Suprapubic skin (tissue), 4 donors: ENCODE measurements at places on chromosomes 11 and 22.

- no peak for DNase-seq
Measured at GRCh38 chr11:66126064-66126463, 56.0 kb downstream of the PACS1 start.

GRCh38 chr11:130156108-130157022, 3.2 kb upstream of the ST14 start:
- DNase-seq = no peak

DNA sequence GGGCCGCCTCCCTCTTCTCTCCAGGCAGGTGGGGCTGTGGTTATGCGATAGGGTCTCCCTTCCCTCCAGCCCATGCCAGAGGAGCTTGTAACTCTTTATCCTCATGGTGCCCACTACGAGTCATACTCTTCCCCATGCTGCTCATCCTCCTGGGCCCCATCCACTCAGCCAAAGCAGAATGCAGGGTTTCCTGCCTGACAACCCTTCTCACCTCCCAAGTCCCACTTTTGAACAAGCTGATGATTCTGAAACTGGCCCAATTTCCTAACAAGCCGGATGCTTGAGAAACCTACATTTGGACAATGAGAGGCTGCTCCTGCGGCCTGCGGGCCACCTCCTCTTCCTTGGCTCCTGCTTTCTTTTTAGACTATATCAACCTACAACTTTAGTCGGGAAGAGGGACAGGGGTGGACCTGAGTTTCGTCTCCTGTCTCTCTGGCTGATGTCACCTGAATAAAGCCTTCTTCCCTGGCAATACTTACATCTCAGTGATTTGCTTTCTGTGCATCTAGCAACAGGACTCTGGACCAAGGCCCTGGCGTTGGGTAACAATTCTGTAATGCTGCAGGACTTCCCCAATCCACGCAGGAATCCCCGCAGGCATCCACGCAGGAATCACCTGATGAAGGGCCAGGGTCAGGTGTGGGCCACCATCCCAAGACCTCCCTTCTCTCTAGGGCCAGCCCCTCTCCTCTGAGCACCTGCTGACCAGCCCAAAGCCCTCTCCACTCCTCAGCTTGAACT, 1.5 kb upstream of the NDUFS8 start:
- DNase-seq = no peak

DNA sequence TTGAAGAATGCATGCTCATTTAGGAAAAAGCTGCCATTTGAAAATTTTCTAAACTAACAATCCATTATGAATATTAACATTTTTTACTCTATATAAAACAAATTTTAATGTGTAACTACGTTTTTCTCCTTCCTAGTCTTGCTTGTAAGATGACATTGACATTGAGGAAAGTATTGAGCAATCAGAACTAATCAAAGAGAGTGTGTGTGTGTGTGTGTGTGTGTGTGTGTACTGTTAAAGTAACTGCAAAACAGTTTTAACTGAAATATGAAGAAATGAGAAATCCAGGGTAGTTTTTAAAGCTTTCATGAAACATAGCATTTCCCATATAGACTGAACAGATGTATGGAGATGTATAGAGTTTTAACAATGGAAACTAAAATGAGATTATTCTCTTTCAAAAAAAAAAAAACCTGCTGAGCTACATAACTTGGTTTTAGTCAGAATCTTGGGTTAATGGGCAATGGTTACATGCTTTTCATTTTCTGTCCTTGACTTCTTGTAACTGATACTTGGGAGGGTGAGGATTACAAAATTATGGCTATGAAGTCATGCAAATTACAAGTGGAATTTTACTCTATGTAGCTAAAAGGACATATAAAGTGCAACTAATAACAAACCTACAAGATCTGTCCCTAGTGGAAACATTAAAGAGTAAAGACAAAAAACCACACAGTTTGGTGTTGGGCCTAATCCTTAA, 2.0 kb downstream of the PDGFD start:
- no peak for DNase-seq

DNA sequence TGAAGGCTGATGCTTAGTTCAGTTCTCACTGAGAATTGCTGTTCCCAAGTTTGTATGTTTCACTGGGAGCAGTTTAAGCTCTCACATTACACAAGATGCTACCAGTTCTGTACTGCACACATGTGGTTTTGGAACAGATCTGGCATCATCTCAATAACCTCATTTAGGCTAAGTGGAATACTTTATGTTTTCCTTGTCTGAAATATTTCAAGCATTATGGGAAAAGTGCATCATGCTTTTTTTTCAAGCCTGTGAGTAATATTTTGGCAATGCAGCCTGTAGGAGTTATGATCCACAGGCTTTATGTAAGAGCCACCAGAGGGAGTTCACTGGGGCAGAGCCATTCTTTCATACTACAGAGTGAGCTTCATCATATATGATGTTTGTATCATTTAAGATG, 141.5 kb downstream of the OR4C45 start:
- no peak for DNase-seq

DNA sequence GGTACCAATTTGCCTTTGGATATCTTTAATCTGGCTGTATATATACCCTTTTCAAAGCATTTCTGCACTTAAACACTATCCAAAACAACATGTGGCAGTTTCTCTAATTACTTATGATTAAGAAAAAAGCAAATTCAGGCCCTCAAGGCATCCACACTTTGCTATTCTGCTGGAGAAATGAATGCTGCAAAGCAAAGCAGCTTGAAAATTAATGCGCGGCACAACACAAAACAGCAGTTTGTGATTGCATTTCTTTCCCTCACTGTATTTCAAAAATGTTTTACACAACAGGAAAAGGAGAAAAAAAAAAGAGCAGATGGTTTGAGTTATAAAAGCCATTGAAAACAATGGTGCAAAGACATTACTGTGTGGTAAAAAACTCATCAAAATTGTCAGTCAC, 738.4 kb upstream of the RAG2 start:
- no peak for DNase-seq

DNA sequence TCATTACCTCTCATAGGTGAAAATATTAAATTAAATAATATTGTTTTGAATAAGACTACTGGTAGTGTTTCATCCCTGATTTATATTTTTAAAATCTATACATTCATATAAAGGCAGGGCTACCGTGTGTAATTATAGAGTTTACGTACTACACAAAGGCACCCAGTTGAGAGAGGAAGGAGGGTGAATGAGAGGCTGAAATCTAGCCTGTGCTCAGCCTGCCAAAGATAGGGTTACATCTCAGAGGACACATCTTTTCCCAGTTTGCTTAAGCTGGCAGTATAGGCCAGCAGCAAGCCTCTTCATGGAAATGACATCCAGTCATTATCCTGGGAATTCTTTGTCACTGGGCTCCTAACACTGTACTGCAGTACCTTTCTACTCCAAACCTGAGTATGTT, 7.5 kb upstream of the B3GNT6 start:
- DNase-seq = no peak

DNA sequence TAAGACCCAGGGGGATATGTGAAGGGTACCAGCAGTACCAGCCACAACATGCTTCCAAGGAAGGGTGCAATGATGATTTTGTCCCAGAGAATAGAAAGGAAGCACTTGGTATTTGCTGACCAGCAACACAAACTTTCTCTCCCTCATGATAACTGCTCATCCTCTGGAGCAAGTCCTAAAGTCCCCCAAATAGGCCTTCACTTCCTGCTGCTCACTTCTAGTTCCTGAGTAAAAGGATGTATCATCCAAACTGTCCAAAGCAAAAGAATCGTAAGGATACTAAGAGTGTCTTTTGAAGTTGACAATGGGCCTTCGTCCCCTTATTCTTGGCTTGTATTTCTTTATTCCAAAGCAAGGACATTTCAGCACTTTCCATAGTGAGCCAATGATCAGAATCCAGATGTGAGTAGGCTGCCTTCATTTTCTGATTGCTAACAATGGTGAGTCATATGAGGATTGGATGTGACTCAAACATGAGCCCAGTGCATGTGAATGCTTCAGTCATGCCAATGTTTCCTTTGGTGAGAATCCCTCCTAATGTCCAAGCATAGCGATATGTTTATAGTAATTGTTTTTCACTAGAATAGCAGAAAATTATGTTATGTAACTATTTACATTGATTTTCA, 243.4 kb upstream of the POU2AF2 start:
- no peak for DNase-seq

GRCh38 chr11:31795706-31796498, 15.2 kb downstream of the PAX6 start:
- DNase-seq = no peak

DNA sequence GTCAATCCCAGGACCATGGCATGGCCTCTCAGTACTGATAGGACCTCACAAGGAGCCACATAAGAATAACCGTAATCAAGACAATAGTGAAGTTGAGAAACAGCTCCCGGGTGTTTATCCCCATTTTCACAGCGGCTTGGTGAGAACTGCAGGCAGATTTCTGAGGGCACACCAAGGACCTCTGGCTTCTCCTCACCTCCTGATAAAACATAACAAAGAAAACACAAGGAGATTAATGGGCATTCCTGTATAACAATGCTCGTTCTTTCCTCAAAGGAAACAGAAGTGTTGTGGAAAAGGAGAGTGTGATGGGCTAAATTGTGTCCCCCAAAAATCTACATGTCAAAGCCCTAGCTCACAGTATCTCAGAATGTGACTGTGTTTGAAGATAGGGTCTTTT, 4.0 kb downstream of the SLN start:
- no peak for DNase-seq

DNA sequence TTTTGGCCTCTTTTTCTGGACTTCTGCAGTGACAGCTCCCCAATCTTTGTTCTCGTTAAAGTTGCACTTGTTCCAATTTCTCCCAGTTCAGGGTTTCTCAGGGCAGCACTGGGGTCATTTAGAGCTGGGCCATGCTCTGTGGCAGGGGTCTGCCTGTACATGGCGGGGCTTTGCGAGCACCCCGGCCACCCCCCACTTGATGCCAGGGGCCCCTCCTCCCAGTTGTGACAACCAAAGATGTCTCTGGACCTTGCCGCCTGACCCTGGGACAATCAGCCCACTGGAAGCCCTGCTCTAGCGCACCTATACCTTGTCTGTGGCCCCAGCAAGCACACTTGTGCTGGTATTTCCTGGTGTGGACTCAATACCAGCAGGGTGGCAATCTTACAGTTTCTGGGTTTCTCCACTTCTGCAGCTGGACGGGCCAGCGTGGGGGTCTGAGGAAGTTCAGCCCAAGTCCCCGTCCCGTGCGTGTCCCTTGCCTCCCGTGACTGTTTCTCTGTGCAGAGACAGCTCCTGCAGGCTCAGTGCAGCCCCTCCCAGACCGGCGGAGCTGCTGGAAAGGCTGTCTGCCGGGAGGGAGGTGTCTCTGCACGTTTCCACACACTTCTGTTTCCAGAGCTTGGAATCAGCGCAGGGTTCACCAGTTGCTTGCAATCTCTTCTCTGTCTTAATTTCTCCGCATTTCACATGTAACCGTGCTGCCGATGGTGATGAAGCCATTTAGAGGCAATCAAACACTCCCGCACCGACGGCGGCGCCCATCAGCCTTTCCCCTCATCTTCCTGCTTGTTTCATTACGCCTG, 1328.9 kb downstream of the BRD1 start:
- no peak for DNase-seq

DNA sequence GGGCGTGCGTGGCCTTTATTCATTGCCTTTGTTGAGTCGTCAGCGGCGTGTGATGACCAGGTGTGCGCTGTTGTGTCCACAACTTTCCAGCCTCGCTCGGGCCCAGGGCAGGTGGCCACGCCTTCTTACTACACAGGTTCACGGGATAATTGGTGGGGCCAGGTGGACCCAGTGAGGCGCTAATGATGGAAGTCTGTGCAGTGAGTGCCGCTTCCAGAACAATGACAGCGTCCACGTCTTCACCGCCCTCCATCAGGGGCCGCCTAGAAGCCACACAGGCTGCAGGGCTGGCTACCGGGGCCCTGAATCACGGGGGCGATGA, 1197.3 kb downstream of the BRD1 start:
- no peak for DNase-seq

GRCh38 chr22:36385491-36386350, 2.0 kb downstream of the MYH9 start:
- DNase-seq = no peak

- no peak for DNase-seq
Measured at GRCh38 chr11:125435461-125436238, 60.4 kb downstream of the FEZ1 start.

DNA sequence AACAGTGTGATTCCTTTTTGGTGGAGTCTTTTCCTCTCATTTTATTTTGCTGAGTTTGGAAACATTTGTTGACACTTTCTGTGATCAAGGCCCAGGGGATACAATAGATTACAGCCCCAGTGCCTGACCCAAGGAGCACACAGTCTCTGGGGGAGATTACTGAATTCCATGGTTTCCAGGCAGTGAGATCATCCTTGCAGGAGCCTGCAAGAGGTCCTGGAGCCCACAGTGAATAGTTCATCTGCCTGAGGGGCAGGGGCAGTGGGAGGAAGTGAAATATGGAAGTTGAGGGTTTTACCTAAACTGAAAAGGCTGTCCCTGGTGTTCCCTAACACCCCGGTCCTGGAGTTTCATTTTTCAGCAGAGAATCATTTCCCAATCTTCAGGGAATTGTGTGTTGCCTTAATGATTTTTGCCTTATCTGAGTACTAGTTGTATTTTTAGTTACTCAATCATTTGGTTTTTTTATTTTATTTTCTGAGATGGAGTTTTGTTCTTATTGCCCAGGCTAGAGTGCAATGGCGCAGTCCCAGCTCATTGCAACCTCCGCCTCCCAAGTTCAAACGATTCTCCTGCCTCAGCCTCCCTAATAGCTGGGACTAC, 7.7 kb downstream of the CCS start:
- DNase-seq = no peak

DNA sequence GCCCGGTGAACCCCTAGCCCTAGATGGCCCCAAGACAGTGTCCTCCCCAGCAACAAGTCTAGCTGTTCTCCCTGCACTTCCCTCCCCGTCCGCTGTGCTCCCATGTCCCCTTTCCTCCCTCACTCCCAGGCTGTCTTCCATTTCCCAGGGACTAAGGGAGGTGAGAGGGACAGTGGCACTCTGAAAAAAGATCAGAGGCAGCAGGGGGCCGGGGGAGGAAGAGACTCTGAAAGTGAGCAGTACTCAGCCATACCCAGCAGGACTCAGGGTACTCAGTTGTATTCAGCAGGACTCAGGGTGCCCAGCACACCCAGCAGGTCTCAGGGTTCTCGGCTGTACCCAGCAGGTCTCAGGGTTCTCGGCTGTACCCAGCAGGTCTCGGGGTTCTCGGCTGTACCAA, 48.4 kb upstream of the THY1 start:
- DNase-seq = no peak

GRCh38 chr22:49555526-49555925, 272.1 kb downstream of the BRD1 start:
- no peak for DNase-seq

GRCh38 chr11:719214-720016, 13.4 kb downstream of the EPS8L2 start:
- DNase-seq = no peak

DNA sequence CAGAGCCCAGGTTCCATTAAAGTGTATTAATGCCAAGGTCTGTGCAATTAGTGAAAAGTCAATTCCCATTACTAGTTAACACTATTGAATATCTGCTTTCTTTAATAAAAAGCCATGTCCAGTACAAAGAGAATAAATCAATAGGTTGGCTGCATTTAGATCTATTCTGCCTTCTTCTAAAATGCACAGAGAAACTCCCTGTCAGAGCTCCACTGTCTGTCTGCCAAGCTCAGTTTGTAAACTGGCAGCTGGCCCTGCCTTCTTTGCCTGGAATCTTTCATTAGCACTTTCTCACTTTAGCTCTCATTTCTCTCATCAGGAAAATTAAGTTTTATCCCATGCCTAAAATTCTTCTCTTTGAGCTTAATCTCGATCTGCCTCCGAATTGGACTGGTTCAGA, 35.6 kb downstream of the ARL14EP start:
- DNase-seq = no peak
